ENCODE measurements at places on chromosomes 7 and 10.

DNA sequence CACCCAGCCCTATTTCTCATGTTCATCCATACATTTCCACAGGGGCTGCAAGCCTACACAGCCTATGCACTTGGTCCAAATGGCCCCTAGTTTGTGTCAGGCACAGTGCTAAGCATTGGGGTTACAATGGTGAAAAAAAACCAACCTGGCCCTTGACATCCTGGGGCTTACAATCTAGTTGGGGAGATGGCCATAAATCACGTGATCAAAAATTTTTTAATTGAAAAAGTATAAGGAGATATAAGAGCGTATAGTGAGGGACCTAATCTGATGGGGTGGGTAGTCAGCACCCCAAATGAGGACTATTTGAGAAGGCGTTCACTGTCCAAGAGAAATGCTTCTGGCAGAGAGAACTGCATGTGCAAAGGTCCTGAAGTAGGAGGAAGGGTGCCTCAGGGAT, 5.6 kb upstream of the MTPAP start:
- DNase-seq, result no peak

DNA sequence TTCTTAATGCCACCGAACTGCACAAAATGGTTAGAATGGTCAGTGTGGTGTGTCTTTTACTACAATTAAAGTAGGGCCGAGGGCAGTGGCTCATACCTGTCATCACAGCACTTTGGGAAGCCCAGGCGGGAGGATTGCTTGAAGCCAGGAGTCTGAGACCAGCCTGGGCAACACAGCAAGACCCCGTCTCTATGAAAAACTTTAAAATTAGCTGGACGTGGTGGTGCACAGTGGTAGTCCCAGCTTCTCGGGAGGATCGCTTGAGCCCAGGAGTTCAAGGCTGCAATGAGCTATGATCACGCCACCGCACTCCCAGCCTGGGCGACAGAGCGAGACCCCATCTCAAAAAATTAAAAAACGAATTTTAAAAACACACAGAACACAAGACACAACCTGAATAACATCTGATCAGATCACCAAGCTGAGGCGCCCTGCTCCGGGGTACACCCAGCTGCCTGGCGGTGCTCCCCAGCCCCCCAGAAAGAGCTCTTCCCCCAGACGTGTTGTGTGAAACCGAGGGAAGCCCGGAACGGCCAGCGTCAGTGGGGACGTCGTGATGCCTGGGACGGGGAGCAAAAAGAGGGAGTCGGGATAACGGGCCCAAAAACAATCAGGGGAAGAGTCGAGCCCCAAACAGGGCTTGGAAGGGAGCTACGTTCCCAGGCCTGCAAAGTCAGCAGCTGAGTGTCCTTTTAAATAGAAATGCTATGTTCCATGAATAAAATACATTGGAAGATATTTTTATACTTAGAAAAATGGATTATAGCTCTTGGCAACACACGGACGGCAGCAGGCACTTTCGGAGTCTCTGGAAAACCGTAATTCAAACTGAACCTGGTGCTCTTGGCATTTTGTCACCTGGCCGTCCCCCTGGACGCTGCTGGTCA, 80.7 kb upstream of the PDGFA start:
- DNase-seq, result no peak

- no peak for DNase-seq
These were observed 47.0 kb downstream of the THSD7A start for GRCh38 chr7:11784769-11785536.

GRCh38 chr10:77456414-77456813, 181.2 kb downstream of the KCNMA1 start:
- no peak for DNase-seq

DNA sequence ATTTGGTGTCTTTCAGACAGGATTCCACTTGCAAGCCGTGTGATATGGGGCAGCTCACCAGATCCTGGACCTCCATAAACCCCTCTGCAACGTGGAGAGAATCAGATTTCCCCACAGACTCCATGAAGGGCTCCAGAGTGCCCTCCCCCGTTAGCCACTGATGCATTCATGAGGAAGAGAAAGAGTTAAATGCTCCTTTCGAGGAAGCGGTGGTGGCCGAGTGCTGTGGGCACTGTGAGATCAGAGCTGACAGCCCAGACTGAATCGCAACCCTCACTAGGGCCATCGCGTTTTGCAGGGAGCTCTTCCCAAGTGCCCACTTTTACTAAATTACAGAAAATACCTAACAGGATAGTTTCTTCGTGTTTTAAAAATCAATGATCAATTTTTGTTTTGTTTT, 226.3 kb upstream of the ZNF32 start:
- no peak for DNase-seq

DNA sequence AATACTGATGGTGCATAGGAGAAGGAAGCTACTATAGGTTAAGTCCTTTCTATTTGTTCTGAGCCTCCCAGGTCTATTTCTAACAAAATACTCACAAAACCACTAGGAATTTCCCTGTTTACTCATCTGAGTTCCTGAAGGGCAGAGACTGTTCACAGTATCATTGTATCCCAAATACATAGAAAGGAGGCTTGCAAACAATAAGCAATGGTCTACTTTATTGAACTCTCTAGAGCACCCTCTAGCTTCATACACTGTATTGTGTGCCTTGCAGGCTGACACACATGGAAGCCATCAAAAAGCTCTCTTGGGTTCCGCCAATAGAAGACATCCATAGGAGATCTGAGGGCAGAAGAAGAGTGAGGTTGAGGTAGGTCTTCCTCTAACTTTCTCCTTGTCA, 826.1 kb downstream of the GRM8 start:
- DNase-seq, result no peak

GRCh38 chr10:124984376-124984775, 42.5 kb downstream of the ZRANB1 start:
- no peak for DNase-seq

DNA sequence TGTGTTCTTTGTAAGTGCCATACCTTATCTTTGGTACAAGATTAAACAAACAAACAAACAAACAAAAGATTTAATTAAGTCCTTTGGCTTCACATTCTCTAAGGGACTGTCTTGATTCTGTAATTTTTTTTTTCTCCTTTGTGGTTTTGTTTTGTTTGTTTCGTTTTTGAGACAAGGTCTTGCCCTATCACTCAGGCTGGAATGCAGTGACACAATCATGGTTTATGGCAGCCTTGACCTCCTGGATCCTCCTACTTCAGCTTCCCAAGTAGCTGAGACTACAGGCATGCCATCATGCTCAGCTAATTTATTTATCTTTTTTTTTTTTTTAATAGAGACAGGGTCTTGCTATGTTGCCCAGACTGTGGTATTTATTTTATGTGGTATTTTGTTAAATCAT, 165.8 kb downstream of the LRRC4 start:
- DNase-seq, result no peak

- no peak for DNase-seq
These were observed 13.7 kb downstream of the DOCK4 start for GRCh38 chr7:112192236-112193154.

DNA sequence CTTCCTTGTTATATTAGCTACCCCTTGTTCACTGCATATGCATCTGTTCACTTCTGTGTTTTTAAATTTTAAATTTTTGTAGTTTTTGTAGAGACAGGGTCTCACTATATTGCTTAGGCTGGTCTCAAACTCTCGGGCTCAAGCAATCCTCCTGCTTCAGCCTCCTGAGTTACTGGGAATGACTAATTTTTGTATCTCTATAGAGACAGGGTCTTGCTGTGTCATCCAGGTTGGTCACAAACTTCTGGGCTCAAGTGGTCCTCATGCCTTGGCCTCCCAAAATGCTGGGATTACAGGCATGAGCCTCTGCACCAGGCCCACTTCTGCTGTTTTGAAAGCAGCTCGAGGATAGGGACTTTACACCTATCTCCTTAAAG, 64.6 kb downstream of the PRTFDC1 start:
- DNase-seq, result no peak

DNA sequence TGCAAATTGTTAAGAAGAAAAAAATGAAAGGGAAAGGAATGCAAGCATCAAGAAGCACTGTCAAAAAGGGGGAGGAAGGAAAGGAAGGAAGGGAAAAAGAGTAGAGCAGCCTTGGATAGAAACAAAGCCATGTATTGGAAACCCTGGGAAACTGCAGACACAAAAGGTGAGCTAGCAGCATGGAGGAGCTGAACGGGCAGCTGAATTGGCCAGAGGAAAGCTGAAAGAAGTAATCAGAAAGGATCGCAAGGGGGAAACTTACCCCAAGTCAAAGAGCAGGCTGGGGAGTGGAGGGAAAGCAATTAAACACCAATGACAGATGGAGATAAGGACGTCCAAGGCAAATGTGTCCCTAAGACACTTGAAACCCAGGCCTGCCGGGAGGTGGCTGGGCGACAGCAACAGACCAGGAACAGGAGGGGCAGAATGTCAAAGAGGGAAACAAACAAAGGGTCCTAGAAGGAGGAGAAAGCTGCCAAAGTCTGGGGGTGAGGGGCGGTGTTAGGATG, 93.8 kb upstream of the SVIL start:
- no peak for DNase-seq

DNA sequence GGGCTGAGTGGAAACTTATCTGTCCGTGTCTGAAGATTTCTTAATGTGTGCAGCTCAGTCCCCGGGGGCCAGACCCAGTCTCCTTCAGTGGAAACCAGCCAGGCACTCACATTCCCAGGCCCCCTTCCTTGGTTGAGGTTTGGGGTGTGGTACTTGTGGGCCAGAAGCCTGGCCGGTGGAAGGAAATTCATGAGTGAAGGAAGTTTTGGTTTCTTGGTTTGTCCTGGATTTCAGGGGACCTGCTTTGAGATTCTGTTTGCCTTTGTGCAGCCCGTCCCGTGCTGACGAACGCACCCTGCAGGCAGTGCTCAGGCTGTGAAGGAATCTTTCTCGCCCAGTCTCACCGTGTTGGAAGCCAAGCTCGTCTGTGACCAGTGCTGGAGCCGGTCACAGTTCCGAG, 2.9 kb downstream of the INPP5A start:
- no peak for DNase-seq

DNA sequence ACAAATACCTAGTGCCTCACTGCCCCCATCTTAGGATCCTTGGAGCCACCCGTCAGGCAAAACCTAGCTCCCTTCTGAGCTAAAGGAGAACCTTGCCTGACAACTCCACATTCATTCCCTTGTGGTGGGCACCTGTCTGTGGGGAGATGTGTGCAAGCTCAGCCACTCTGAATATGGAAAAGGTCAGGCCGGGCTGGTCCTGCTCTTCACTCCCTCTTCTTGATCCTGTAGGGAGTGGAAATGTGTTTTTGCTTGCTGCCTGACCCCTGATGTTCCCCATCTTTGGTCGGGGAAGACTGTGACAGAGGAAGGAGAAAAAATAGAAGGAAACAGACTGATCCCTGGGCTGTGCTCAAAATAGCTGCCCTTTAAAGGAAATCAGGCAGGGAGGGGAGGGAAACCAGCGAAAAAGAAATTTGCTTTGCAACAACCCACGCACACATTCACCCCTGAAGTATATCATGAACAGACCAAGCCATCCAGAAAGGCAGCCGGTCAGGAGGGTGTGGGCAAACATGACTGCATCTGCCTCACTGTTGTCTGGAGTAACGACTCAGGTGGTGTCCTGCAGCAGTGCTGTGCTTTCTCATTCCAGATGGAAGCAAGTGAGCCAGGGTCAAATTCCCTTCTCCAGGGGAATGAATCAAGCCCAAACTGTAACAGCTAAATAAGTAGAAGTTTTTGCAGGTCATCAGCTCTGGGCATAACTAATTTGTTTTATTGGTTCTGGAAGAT, 74.0 kb downstream of the SCRN1 start:
- DNase-seq, result no peak

GRCh38 chr7:47943676-47944474, 4.4 kb downstream of the PKD1L1 start:
- no peak for DNase-seq

DNA sequence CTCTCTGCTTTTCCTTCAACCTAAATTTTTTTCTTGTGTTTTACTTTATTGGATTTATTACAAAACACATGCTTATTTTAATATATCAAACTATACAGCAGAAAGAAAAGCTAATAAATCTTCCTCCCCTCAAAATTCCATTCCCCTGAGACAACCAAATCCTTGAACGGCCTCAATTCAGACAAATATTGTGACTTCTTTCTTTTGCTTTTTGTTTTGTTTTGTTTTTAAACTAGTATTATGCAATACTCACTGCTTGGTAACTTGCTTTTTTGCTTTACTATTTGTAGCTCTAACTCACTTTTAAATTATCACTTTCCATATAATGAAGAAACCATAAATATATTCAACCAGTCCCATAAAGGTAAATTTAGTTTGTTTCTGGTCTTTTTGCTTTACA, 59.4 kb upstream of the CDK1 start:
- DNase-seq, result no peak

DNA sequence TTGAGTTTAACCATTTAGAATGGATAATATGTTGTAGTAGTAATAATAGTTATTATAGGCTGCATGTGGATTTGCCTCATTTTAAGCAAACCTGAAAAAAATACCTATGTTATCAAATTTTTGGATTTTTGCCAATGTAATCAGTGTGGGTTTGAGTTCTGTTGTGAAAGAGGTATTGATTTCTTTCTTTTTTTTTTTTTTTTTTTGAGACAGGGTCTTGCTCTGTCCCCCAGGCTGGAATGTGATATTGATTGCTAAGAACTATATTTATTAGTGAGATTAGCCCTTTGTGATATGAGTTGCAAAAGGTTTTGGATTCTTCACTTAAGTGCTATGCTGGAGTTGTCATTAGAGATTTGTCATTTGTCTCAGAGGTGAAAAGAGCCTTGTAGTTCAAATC, 124.4 kb downstream of the ST7 start:
- no peak for DNase-seq

DNA sequence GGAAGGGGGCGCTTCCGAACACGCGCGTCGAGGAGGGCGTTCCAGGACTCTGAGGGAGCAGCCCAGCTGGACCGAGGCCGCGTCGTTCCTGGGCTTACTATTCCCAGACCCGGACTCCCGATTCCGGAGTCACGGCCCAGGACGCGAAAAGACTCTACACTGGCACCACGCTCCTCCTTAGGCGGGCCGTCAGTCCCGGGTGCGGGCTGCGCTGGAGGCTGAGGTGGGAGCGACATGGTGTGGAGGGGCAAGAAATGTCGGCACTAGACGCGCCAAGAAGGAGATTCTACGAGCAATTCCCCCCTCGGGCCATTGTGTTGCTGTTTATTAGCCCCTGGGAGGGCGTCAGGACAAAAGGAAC, 584 bp upstream of the RUNDC3B start:
- no peak for DNase-seq

- no peak for DNase-seq
These were observed 12.2 kb downstream of the KCNMA1 start for GRCh38 chr10:77625379-77625778.

- no peak for DNase-seq
These were observed 144.3 kb downstream of the FZD1 start for GRCh38 chr7:91408388-91409154.

DNA sequence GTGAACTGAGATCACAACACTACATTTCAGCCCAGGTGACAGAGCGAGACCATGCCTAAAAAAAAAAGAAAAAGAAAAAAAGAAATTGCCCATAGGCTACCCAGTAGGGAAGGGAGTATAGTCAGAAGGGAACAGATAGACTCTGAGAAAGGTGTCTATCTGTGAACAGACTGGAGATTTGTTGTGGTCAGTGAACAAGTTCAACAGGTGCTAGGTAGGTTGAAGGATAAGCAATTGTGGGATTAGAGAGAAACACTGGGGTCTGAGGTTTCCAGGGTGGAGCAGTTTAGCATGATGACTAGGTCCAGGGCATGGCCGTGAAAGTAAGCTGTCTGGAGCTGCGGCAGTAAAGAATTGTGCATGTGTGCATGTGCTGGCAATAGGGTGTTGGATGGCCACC, 6.9 kb downstream of the LRGUK start:
- no peak for DNase-seq

GRCh38 chr10:114811862-114812261, 9.7 kb upstream of the FHIP2A start:
- no peak for DNase-seq
